Esophagus squamous epithelium (tissue), 5 donors: ENCODE measurements at places on chromosomes 4 and X. TPM values are rescaled to one million over a fixed set of nuclear protein-coding genes. Genes with fewer than 3 reads are reported as not detected.

DNA sequence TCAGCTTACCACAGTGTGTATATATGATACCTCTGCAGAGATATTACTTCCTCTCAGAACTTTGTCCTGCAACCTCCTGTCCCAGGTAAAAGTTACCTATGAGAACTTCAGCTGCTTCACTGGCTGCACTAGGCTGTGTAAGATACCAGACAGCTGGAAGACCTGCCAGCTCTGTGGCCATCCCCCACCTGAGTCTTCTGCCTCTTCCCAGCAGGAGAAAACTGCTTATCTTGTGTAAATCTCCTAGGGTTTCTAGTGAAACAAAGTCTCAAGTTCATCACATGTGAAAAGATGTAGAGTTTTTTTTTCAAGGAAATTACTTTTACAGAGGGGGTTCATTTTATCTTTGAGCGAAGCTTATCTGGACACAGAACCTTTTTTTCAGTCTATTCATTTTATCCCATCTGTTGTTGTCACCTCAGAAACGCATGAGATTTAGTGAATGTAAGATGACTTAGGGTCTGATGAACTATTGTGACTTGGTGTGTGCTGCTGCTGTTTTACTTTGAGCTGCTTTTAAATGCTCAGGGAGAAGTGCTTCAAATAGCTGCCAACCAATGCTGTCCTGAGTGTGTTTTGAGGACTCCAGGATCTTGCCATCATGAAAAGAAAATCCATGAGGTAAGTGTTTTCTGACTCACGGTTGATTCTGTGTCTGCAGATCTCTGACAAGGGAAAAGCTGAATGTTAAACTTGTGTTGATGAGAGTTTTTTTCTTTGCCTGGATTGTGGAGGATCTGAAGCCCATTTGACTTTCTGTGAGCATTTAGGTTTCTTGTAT, 187.8 kb downstream of the FRAS1 start:
- no peak for DNase-seq

GRCh38 chr4:188297873-188298272, 158.6 kb downstream of the TRIML1 start:
- DNase-seq, result no peak

DNA sequence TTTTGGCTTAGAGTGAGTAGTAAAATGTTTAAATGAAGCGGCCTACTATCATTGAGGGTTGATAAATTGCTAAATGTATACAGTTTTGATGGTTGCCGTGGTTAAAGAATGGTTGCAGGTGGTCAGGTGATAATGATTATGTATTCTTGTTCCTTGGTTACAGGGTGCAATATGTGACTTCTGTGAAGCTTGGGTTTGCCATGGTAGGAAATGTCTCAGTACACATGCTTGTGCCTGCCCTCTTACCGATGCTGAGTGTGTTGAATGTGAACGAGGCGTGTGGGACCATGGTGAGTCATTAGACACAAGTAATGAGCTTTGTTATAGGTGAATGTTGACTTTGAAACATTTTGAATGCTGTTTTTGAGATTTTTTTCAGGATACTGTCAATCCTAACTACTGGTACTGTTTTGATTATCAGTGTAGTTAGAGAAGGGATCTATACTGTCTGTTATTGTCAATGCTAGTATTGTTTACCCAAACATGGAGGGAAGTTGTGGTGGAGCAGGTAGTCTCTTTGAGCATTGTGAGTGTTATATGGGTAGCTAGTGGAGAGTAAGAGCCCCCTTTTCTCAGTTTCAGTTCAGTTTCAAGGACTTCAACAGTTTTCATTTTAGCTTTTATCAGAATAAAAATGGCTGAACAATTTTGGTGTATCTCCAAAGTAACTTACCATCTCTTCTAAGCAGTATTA, 8.9 kb downstream of the ZNF330 start:
- DNase-seq, result no peak

DNA sequence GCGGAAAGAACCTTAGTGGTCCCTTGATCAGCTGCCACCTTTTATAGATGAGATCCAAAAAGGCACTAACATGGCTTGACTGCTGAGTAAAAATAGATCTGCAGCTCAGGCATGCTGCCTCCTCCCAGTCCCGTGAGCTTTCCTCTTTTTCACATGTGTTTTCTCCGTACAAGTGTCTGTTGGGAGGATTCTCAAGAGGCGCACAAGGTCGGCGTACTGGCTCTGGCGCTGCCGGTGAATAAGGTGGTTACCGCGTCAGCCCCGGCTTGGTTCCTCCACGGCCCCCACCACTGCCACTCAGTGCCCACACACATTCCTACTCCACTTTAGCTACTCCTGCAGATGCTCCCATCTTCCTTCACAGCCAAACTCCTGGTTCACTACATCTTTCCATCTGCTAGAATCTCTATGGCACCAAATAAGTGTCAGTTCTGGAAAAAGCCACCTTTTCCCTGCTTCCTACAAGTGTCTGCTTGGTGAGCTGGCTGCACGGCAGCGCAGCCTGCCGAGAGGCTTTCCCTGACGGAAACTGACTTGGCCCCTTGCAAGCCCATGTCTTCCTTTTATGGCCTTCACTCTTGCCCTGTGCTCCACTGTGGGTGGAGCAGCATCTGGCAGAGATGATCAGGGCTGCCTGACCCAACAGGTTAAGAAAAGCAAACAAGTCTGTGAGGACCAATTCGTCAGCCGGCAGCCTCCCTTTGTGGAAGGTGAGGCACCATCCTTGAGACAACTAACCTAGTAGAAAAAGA, 99.8 kb downstream of the KLHL8 start:
- DNase-seq, result no peak

RAB33A gene
- not detected for total RNA-seq
